ENCODE measurements at places on chromosomes 1 and 21.

DNA sequence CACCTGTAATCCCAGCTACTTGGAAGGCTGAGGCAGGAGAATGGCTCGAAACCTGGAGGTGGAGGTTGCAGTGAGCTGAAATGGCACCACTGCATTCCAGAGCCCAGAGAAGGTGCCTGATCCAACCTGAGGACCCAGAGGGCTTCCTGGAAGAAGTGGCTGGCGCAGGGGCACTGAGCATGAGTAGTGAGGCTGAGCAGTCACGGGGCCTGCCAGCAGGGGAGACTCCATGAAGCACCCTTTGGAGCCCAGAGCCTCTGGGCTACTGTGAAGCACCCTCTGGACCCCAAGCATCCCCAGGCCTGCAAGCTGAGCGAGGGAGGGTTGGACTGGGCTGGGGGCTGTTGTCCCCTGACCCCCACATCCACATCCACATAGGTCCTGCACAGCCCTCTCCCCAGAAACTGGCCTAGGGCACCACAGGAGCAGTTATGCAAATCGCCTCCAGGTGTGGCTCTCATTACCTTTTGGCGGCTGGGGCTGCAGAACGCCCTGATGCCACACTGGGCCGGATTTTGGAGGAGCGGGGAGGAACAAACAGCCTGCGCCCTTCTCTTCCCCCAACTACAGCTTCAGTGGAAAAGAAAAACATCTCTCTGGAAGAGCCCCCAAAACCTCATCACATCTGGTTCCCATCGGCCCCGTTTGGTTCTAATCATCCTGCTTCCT is 78.2 kb upstream of the TARDBP start:
- no peak for DNase-seq

GRCh38 chr1:148318123-148318903 is 164.8 kb downstream of the PPIAL4G start:
- peak; percentile 52 for DNase-seq

- DNase-seq: no peak
Observed at GRCh38 chr1:177748080-177748801, 221.6 kb downstream of the SEC16B start.

- DNase-seq: no peak
Observed at GRCh38 chr1:27102134-27102706, 52.7 kb downstream of the SLC9A1 start.

- peak; percentile 45 for DNase-seq
Observed at GRCh38 chr1:101284021-101284420, 47.2 kb downstream of the S1PR1 start.

DNA sequence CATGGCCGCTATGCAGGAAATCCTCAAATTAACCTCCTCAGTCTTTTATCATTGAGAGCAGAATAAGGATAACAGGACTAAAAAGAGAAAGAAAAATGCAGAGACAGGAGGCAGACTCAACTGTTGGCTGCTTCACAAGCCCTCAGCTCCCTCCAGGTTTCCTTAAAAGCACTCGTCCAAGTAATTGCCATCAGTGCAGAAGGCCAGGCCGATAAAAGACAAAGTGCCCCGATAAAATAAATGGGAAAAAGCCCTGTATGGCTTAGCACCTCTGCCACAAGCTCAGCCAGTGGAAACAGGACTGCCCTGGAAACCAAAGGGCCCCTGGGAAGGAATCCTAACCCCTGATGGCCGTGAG is 8.1 kb downstream of the S100A6 start:
- no peak for DNase-seq

- no peak for DNase-seq
Observed at GRCh38 chr1:151547119-151547899, 7.2 kb downstream of the TUFT1 start.

GRCh38 chr1:3205815-3206214 is 136.8 kb downstream of the PRDM16 start:
- DNase-seq: no peak

DNA sequence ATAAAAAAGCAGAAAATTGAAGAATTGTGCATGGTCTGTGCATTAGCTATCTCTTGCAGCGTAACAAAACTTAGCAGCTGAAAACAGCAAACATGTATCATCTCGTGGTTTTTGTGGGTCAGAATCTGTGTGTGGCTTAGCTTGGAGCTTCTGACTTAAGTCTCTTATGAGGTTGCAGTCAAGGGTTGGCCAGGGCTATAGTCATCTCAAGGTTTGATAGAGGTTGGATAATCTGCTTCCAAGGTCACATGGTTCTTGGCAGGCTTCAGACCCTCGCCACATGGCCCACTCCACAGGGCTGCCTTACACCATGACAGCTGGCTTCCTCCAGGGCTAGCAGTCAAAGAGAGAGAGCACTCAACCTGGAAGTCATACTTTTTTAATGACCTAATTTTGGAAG is 35.9 kb downstream of the CNST start:
- no peak for DNase-seq

DNA sequence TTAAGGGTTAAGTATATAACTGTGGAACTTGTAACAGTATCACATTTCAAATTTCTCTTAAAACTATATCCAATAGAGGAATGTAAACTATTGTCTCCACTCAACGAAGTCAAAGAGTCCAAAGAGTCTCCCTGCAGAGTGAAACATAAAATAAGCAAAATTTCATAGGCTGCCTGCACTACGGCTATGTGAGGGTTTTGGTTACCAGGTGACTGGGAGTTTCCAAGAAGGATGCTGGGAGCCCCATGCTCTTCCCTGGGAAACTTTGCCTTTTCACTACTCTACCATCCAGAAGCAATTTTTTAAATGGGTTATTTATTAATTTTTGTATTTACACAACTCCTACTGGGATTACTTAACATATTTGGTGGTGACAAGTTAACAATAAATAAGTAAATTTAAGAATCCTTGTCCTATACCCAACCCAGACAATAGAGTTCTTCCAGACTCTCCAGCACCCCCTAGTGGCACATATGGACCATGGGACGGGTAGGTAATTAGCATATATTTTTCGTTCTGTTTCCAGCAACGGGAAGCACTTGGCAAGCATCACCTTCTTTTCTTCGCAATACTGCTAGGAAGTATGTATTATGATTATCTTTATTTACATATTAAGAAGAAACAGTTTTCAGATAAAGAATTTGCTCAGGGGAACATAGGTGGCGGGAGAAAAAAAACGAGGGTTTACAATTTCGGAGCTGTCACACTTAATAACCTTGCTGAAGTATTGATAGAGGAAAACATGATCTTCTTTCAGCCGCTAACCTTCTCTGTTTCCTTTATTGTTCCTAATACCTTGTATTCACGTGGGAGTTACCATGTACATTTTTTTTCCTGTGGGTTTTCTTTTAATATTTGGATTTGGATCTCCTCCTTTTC is 3.5 kb downstream of the FMO2 start:
- peak; percentile 17 for DNase-seq

DNA sequence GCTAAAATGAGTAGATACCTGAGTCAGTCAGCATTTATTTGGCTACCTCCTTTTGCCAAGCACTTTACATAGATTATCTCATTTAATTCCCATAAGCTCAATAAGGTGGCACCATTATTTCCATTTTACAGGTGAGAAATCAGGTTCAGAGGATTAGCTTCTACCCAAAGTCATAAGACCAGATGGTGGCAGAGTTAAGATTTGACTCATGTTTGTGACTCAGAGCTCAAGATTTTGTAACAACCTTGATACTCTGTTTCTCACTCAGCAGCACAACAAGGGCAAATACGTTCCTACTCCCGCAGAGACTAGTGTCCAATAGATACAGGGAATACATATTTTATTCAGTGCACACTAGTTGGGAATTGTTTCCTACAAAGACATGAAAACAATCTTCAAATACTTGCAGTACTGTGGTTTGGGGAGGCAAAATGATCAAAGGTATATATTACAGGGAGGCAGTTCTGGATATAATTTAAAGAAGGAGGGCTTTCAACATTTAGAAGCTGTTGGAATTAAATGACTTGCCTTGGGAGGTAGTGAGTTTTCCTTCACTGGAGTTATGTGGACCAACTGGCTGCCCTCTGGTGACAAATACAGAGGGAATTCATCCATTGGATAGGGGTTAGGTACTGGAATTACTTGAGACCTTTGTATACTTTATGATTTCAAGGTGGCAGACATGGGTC is 3.6 kb downstream of the LEPR start:
- DNase-seq: no peak

DNA sequence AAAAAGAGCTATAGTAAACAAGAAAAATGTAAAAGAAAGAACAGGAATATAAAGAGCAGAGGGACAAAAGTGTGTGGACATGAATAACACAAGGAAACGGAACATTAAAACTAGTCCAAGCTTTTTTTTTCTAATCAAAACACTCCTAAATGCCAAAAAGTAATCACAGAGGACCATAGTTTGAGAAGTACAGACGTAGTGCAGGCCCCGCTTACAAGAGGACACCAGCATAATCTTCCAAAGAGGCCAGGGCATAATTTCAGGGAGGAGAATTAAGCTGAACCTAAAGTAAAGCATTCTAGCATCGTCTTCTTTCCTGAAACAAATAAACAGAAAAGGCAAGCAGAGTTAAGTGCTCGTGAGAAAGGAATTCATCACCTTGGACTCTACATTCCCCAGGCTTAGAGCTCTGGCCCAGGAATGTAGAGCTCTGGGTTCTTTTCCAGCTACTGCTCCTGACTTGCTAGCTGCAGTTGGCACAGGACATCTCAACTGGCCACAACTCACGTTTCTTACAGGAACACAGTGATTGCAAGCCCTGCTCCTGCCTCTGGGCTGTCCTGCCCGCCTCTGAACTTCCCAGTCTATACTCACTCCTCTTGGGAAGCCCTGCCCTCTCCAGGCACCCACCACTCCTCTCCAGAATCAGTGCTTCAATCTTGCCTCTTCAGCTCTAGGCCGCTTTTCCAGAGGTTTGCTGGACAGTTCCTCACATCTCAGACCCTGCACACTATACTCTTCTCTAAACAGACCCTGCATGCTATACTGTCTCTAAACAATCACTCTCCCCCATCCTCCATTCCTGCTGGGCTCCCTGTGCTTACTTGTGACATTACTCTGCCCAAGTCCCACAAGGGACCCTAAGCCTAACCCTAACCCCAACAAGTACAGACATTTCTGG is 9.8 kb downstream of the RGS8 start:
- no peak for DNase-seq
